LoVo (cell line): ENCODE measurements at places on chromosomes 13 and 19.
A peak's percentile ranks its signal among the peaks of the same experiment; 100 is the strongest.

DNA sequence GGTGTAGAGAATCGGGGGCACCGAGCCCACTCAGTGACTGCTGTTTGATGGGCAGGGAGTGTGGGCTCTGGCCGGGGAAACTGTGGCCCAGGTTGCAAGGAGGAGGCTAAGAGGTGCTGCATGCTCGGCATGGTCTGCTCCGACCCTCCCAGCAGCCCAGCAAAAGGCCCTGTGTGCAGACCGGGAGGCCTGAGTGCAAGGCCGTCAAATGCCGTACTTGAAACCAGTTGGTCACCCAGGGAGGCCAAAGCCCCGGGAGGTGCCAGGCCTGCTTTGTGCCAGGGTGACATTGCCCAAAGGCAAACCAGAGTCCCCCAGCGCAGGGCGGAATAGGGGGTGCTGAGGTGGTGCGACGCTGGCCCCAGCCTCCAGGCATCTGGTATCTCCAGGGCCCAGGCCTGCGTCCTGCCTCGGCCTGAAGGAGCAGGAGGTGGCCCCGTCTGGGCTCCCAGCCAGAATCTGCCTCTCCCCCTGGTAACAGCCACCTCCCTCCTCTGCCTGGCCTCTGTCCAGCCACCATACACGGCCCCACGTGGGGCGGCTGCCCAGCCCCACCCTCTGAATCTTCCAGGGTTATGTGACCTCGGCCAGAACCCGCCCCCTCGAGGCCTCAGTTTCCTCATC, 4.0 kb downstream of the PIK3R2 start:
- peak; percentile 85 for DNase-seq

DNA sequence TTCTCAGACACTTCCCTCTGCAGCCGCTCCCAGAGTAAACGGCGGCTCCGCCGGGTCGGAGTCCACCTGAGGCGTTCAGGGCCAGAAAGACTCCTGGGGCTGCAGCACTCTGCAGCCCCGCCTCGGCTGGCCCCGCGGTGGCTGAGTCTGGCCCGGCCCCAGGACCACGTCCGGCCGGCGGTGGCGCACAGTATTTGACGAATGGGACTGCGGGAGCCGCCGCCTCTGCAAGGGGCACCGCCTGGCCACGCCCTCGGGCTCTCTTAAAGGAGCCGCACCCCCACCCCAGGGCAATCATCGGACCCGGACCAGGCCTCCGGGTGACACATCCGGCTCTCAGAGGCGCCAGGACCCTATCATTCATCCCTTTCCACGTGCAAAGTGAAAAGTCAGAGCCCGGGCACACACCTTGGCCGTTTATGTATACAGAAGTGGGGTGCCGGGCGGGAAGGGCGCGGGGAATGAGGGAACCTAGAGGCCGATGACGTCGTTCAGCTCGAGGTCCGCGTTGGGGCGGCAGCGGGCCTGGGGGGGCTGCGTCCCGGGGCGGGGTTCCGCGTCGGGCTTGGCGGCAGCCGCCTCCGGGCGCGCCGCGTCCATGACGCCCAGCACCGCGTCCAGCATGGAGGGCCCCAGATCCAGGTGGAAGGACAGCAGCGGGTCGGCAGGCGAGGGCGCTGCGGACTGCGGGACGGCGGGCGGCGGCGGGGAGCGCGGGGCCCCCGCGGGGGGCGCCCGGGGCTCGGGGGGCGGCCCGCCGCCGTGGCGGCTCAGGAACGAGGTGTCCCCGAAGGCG, 1.2 kb upstream of the LENG9 start:
- DNase-seq: peak; percentile 91

- no peak for DNase-seq
These were observed 74.0 kb downstream of the PDS5B start for GRCh38 chr13:32660227-32660626.

DNA sequence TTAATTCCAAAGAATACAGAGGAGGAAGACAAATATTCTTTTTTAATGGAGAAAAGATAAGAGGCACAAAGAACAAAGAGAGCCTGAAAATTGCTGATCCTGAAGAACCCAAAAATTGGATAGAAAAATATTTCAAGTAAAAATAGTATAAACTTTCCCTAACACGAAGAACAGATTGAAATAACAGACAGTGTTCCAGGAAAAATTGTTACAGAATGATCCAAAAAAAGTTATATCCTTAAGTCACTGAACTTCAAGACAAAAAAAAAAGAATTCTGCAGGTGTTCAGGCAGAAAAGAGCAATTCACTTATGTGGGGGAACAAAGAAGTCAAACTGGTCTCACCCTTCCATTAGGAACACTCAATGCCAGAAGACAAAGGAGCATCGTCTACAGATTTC, 160.2 kb downstream of the KLF12 start:
- no peak for DNase-seq

- DNase-seq: no peak
These were observed 389.2 kb downstream of the NDFIP2 start for GRCh38 chr13:79870123-79870522.

DNA sequence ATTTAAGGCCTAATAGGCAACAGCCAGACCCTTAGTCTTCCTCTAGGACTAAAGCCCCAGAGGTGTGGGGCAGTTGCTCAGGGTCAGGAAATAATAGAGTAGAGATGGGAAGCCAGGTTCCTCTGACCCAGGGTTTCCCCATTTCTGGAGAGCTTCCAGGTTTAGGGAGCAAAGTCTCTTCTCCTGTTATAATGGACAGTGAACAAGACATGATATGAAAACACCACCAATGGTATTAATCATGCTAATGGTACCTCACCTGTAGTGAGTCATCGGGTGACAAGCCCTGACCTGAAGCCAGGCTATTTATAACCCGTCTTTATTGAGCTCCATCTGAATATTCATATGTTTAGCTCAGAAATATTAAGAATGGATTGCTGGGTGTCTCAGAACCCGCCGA, 24.6 kb downstream of the BICRA start:
- peak; percentile 49 for DNase-seq

GRCh38 chr13:21075379-21076249, 14.2 kb upstream of the LATS2 start:
- no peak for DNase-seq

GRCh38 chr19:45782820-45783785, 813 bp upstream of the DMPK start:
- no peak for DNase-seq

DNA sequence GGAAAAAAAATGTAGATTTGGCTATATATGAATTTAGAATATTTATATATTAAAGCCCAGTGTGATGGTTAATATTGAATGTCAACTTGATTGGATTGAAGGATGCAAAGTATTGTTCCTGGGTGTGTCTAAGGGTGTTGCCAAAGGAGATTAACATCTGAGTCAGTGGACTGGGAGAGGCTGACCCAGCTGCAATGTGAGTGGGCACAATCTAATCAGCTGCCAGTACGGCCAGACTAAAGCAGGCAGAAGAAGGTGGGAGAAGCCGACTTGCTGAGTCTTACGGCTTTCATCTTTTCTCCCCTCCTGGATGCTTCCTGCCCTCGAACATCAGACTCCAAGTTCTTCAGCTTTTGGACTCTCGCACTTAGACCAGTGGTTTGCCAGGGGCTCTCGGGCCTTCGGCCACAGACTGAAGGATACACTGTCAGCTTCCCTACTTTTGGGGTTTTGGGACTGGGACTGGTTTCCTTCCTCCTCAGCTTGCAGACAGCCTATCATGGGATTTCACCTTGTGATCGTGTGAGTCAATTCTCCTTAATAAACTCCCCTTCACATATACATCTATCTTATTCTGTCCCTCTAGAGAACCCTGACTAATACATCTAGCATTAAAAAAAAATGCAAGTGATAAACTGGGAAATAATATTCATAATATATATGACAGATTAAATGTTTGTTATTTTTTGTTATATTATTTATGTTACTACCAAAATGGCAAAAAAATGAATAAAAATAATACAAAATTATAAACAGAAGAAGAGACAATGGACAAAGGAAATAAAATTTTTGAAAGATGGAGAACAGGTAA, 122.4 kb downstream of the DLEU7 start:
- no peak for DNase-seq

DNA sequence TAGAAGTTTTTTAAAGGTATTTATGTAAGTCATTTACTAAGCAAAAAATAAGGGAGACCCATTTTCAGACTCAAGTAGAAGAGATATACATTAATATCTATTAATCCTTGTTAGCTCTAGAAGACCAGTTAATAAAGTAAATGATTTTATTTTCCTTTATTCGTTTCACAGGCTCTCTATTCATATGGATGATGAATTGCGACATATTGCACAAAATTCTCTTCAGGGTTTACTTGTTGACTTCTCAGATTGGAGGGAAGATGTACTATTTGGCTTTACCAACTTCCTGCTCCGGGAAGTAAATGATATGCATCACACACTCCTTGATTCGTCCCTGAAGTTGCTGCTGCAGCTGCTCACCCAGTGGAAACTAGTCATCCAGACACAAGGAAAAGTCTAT, 139.3 kb downstream of the FRY start:
- DNase-seq: no peak

- DNase-seq: no peak
These were observed at the start of gene LACC1 for GRCh38 chr13:43879755-43880181. Gene LACC1 (plus strand): TSS chr13:43879904. CDS start chr13:43880986, 1,082 bp downstream.

DNA sequence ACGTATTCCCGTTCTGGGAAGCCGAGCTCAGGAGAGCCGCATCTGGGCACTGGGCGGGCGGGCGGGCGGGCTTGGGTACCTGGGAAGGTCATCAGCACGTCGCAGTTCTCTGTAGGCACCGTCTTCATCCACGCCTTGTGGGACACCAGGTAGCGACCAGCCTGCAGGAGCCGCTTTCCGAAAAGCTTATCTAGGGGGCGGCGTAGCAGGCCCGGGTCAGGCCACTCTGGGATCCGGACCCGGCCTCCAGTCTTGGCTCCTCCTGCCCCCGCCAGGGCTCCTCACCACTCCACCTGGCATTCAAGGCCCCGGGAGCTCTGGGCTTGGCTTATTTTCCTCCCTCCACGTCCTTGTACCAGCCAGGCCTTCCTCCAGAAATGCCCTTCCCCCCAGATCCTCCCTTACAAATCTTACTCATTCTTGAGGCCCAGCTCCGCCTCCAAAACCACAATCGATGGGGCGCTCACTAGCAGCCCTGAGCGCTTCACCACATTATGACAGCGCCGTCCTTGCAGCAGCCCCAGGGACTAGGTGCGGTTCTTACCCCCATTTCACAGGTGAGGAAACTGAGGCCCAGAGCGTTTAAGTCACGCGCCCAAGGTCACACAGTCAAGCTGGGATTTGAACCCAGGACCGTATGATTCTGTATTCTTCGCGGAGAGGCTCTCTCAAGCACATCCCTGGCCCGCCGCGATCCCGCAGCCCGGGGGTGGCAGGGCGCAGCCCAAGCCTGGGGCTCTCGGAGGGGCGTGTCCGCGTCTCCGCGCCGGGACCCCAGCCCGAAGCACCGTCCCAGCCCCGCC, 843 bp downstream of the ANO8 start:
- DNase-seq: peak; percentile 43

DNA sequence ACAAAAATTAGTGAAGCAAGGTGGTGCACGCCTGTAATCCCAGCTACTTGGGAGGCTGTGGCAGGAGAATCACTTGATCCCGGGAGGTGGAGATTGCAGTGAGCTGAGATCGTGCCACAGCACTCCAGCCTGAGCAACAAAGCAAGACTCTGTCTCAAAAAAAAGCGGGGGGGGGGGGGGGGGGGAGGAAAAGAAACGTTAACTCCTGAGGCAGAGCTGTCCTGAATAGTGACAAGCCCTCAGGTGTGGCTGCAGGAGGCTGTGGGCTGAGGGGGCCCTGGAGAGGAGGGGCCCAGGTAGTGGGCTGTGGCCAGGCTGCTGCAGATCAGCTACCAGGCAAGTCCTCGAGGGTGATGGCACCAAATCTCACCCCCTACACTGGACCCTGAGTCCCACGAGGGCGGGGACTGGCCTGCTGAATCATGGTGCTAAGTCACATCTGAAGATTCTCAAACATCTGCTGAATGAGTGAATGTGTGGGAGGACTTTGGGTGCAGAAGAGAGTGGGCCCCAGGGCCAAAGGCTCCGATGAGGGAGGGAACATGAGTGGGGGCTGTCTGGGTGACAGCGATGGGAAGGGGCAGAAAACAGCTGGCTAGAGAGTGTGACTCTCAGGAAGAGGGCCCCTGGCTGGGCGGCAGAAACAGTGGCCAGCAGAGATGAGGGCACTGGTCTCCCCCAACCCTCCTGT, 24.6 kb upstream of the ATP1A3 start:
- no peak for DNase-seq

DNA sequence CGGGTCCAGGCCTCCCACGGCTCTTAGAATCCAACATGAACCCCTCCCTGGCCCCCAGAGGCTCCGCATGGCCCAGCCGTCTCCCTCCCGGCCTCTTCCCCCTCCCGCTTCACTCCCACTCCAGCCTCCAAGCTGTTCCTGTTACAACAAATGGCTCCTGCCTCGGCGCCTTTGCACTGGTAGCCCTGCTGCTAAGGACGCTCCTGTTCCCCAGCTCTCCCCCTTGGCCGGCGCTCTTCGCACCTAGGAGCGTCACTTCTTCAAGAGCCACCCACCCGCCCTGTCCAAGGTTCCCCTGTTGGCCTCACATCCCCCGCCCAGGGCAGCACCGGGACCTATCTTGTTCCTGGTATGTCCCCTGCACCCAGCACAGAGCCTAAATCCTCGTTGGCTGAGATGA, 9.4 kb downstream of the CCDC124 start:
- DNase-seq: no peak

- DNase-seq: no peak
These were observed 8.3 kb downstream of the CACNG7 start for GRCh38 chr19:53917356-53917755.

DNA sequence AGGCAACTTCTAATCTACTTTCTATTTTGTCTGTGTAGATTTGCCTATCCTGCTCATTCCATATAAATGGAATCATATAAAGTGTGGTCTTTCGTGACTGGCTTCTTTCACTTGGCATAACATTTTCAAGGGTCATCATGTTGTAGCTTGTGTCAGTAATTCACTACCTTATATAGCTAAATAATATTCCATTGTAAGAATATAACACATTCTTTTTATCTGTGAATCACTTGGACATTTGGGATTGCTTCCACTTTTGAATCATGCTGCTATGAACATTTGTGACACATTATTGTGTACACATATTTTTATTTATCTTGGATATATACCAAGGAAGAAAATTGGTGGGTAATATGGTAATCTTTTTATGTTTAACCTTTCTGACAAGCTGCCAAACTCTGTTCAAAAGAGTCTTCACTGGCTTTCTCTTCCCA, 89.0 kb upstream of the CSNK1A1L start:
- no peak for DNase-seq

- DNase-seq: no peak
These were observed 41.9 kb downstream of the GPC6 start for GRCh38 chr13:93268327-93269028.

- DNase-seq: no peak
These were observed 1364.9 kb downstream of the PCDH9 start for GRCh38 chr13:65865206-65865605.
